Amniotic epithelial cell (primary cell): ENCODE measurements at places on chromosomes 5 and 9.
A peak's percentile ranks its signal among the peaks of the same experiment; 100 is the strongest.

DNA sequence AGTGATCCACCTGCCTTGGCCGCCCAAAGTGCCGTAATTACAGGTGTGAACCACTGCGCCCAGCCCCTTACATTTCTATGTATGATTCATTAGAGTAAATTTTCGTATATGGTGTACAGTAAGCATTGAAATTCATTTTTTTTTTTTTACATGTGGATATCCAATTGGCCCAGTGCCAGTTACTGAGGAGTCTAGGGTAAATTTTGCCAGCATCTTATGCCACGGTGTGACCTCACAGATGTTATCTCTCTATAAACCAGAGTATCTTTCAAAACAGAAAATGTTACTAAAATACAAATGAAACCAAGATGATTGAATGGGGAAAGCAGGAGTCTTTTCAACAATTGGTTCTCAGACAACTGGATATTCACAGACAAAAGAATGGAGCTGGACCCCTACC, 64.7 kb downstream of the IPPK start:
- no peak for DNase-seq

DNA sequence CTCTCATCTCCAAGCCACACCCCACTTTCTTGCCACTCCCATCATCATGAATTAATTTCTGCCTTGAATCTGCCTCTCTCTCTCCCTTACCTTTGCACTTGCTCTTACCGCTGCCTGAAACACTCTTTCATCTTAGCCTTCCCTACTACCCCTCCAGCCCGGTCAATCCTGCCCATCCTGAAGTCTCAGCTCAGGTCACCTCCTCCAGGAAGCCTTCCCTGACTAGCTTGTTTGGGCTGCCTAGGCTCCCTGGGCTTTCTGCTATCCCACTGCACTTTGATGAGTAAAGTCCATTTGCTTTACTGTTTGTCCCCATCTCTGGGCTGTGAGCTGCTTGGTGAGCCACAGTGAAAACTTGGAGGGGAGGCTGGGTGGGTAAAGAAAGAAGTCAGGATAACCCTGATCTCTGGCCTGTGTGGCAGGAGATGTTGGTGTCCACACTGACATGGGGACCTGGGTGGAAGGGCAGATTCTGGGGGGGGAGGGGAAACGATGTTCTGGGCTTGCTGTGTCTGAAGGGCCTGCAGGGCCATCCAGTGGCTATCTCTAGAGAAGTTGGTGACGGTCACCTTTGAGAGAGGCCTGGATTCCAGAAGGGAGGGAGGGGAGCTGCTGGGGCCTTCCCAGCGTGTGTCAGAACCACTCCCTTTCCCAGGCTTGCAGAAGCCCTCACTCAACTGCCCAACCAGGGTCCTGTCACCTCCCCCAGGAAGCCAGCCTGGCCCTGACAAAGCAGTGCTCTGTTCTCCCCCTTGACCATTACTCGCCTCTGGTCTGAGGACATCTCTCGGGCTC, 75.0 kb upstream of the DAB2IP start:
- no peak for DNase-seq

DNA sequence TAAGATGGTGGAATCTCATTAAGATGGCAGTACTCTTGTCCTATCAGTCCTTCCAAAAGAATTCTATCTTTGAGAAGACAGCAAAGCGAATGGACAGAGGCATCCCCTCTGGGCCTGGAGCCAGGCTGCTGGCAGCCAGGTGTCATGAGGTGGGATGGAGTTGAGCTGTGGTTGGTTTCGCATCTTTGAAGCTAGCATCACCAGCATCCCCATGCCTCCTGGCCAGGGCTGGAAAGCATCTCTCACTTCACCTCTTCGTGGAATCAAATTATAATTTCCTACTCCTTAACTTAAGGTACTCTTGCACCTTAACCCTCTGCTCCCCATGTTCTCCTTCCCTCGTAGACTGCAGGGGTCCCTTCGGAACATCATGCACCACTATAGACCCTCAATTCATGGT, 248.3 kb downstream of the GADD45G start:
- DNase-seq: no peak

DNA sequence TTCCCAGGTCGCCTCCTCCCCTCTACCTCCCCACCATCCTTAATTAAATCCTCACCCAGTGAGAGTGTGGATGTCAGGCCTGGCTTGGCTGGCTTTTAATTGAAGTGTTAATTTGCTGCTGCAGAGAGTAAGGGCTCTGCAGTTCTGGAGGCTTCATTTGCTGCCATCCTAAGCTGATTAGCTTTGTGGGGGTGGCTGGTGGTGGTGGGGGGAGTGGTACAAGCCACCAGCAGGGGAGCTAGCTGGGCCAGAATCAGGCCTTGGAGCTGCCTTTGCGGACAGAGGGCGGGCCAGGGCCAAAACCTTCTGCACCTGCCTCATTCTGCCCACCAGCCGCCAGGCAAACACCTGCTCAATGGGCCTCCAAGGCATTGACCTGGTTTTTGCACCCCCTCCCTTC, 26.8 kb upstream of the TIFAB start:
- DNase-seq: no peak

GRCh38 chr9:98240475-98240874, 15.0 kb downstream of the TBC1D2 start:
- DNase-seq: no peak

GRCh38 chr5:32355686-32356085, 42.9 kb upstream of the MTMR12 start:
- DNase-seq: peak; percentile 79

DNA sequence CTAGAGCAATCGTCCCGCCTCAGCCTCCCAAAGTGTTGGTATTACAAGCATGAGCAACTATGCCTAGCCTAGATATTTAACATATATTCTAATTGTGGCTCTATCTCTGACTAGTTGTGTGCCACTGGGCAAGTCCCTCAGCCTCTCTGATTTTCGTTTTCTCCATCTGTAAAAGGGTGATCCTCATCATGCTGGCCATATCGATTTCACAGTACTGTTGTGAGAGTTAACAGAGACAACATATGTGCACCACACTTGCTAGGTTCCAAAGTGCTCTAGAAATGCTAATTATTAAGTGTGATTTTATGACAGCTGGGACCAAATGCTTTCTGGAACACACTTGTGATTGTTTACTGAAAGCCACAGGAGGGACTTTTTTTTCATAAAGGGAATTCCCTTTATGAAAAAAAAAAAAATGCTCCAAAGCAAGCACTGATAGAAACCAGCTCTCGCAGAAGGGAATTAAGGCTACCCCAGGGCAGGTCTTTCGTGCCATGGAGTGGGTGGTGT, 78.5 kb upstream of the EPB41L4B start:
- DNase-seq: no peak

GRCh38 chr9:99867536-99867935, 38.9 kb upstream of the STX17 start:
- no peak for DNase-seq

GRCh38 chr5:164002214-164002613, 496.8 kb downstream of the MAT2B start:
- DNase-seq: no peak

DNA sequence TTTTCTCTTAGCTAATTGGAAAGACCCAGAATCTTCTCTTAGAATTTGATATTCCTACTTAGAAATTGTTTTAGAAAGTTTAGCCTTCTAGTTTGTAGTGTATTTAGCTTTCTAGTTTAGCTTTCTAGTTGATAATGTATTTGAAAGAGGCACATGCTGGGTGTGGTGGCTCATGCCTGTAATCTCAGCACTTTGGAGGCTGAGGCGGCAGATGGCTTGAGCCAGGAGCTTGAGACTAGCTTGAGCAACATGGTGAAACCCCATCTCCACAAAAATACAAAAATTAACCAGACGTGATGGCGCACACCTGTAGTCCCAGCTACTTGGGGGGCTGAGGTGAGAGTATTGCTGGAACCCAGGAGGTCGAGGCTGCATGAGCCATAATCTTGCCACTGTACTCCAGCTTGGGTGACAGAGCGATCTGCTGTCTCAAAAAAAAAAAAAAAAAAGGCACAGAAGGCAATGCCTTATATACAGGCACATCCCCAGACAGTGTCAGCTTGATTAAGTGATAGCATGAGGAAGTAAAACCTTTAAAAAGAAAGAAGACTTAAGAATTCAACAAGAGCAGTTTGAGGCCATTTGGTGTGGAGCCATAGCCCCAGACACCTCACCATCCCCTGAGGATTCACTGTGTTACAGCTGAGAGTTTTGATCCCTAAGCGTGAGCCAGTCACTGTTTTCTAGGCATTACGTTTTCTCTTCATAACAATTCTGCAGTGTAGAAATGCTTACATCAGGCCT, 34.6 kb downstream of the ZSWIM6 start:
- DNase-seq: no peak

DNA sequence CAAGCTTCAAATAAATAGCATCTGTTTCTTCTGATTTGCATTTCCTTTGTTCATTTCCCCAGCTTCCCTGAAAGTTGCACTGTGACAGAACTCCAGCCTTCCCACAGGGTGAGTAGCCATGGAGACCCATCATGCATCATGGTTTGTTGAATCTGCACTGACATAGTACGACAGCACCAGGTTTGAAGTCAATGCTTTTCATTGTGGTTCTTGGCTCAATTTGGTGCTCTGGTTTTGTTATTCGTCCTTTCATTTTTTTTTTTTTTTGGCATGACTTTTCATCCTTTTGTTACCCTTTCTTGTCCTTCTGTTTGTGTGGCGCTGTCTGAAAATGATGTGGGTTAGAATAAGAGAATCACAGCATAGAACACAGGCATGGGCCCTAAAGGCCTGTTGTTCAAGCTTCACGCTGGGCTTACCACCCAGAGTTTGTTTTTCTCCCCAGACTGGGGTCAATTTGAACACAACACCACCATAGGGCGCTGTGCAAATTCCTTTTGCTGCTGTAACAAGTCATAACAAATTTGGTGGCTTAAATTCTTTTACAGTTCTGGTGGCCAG, 206.2 kb upstream of the CDH10 start:
- no peak for DNase-seq

- DNase-seq: no peak
Measured at GRCh38 chr5:143059976-143060765, 290.0 kb downstream of the ARHGAP26 start.

GRCh38 chr9:123562844-123563346, 206.9 kb downstream of the CRB2 start:
- DNase-seq: peak; percentile 98

DNA sequence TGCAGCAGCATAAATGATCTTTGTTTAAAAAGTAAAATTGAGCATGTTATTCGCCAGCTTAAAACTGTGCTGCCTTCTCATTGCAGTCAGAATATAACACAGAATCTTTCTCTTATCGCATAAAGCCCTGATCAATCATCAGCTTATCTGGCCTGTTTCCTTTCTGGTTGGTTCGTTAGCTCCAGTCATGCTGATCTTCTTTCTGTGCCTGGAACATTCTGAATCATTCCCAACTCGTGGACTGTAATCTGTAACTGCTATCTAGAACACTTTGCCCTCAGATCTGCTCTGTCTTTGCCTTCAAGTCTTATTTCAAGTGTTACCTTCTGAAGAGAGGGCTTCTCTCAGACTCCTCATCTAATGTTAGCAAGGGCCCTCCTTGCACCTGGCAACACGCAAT, 11.9 kb upstream of the FER start:
- peak; percentile 94 for DNase-seq

DNA sequence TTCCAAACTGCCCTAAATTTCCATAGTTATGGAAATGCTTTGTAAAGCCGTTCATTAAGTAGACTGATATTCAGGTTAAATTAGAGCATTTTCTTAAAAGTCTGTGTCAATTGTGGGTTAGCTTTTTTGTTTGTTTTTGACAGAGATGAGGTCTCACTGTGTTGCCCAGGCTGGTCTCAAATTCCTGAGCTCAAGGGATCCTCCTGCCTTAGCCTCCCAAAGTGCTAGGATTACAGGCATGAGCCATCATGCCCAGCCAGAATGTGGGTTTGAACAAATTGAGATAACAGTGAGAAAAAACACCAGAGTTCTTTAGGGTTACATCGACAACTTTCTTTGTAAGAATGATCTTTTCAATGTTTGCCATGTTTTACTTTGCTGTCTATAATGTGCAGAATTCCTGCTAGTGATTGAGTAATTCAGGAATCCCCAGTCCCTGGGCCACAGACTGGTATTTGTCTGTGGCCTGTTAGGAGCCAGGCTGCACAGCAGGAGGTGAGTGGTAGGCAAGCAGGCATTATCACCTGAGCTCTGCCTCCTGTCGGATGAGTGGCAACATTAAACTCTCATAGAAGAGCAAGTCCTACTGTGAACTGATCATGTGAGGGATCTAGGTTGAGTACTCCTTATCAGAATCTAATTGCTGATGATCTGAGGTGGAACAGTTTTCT, 80.5 kb downstream of the RAI14 start:
- peak; percentile 68 for DNase-seq

- DNase-seq: peak; percentile 4
Measured at GRCh38 chr9:119639287-119639955, 270.2 kb upstream of the BRINP1 start.

DNA sequence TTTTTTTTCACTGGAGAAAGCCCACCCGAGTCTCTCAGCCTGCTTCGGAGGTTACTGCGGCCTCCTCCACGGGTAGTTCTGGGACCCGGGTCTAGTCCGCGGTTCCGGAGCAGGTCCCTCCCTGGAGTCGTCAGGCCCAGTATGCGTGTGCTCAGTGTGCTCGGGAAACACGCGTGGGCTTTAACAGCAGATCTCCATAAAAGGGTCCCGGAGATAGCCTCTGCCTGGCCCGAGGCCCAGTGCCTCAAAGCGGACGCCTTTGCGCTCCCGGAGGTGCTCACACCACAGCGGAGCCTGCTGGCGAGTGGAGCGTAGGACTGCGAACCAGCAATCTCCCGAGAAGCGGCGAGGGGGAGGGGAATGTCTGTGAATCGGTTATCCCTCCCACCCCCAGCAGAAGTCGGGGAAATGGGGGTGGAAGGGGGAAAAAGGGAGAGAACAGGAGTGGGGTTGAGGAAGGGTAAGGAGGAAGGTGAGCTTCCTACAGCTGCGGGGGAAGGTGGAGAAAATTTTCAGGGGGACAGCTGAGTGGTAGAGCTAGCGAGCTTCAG, 28.7 kb downstream of the CDKN2A start:
- DNase-seq: peak; percentile 81

DNA sequence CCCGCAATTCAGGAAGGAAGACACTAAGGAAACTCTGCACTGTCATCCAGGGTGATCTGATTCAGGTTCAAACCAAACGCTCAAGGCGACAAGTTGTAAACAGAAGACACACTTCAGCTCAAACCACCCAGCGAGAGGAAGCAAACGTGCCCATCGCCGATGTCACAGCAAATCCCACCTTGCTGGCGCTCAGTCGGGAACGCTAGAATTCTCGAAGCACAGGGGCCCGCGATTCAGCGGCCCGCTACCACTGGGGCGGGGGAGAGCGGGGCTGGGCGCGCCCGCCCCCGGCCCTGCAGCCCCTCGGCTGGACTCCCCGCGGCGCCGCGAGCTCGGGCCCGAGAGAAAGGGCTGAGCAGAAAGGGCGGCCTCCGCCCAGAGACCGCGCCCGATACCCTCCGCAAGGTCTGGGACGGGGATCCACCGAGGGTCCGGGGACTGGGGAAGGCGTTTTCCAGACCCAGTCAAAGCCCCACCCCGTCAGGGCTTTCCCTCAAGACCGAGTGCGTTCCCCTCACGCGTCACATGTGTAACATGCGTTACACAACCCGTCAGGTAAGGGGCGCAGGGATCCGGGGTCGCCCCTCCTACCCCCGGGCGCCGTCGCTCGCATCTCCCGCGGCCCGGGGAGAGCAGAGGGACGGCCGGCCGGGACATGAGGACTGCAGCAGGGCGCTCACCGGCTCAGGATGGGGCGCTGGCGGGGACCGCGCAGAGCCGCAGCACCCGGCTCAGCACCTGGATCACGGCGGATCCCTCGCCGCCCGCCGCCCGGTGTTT, 469 bp downstream of the AGTPBP1 start:
- DNase-seq: no peak
